ENCODE measurements at places on chromosomes 6 and 20.

DNA sequence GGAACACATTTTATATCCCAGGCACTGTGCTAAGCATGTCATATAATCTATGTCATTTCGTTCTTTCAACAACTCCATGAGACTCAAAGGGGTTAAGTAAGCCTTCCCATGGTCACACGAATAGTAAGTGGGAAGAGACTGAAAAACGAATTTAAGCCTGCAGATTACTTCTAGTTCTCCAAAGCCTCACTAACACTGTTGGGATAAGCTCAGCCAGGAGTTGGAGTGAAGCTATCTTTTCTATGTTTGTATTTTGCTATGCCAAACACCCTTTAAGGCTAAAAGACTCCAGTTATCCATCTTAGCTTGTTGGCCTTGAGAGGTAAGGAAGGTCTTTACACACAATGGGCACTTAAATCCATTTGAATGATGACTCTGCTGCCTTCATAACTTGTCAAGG, 148.1 kb upstream of the UST start:
- peaks cover 22% of the 10 kb centered on the region for H3K4me1 ChIP-seq
- H3K27me3 ChIP-seq: peaks cover 4% of the 10 kb centered on the region
- H3K4me3 ChIP-seq: no peak overlapping the region

GRCh38 chr6:32763421-32763820, at the start of gene HLA-DQB2:
Gene HLA-DQB2, minus strand, starts transcription at chr6:32763532. Its CDS starts 62 bp downstream, at chr6:32763470.
- no peak within 1 kb of the TSS for H3K4me3 ChIP-seq
- no peaks in the 10 kb centered on the region for H3K27me3 ChIP-seq
- no peak within 1 kb of the TSS for H3K27ac ChIP-seq

DNA sequence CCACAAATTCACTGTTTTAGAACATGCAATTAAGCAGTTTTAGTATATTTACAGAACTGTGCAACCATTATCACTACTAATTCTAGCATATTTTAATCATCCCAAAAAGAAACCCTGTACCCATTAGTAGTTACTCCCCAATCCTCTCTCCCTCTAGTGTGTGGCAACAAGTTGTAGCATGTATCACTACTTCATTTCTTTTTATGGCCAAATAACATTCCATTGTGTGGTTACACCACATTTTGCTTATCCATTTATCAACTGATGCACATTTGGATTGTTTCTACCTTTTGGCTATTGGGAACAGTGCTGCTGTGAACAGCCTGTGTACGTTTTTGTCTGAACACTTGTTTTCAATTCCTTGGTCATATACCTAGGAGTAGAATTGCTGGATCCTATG, 31.5 kb upstream of the FKBP1A start:
- no peak for DNase-seq
- H3K27ac ChIP-seq: no peak overlapping the region
- no peak overlapping the region for H3K4me3 ChIP-seq
- peaks cover 32% of the 10 kb centered on the region for H3K4me1 ChIP-seq
- H3K27me3 ChIP-seq: peaks cover 4% of the 10 kb centered on the region

GRCh38 chr6:161951126-161951525, 677.3 kb upstream of the AGPAT4 start:
- H3K4me3 ChIP-seq: no peak overlapping the region
- no peaks in the 10 kb centered on the region for H3K4me1 ChIP-seq
- no peak overlapping the region for H3K27ac ChIP-seq
- H3K27me3 ChIP-seq: peaks cover 2% of the 10 kb centered on the region
- DNase-seq: no peak
- peaks cover 4% of the 10 kb centered on the region for H3K36me3 ChIP-seq

- no peak for DNase-seq
- no peak overlapping the region for H3K27ac ChIP-seq
- H3K4me1 ChIP-seq: peaks cover 3% of the 10 kb centered on the region
- H3K4me3 ChIP-seq: no peak overlapping the region
- H3K36me3 ChIP-seq: no peaks in the 10 kb centered on the region
Measured at GRCh38 chr6:139939189-139939979, 564.9 kb upstream of the CITED2 start.

DNA sequence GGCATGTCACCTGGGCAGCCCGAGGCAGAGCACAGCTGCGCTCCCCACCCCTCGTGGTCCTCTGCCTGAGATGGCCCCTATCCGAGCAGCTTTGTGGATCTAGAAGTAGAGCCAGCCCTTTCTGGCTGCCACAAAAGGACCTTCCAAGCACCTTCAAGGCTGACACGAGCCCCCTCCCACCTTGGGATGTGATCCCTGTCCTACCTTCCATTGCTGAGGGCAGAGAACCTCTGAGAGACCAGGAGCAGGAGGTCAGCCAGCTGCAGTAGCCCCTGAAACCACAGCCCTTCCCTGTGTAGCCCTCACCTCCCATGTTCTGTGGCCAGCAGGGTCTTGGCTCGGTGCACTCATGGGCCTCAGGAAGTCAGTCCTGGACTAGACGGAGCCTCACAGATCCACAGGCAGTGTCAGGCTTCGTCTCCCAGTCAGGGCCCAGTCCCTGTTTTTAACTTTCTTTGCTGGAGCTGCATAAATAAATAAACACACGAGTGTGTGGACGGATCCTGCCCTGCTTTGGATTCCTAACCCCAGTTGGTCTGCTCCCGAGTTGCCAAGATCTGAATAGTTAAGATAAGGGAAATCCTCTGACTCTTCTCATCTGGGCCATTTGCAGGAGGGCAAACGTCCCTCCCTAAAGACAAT, 507.7 kb downstream of the PREX1 start:
- no peak overlapping the region for H3K27ac ChIP-seq
- H3K4me1 ChIP-seq: no peaks in the 10 kb centered on the region
- peaks cover 3% of the 10 kb centered on the region for H3K27me3 ChIP-seq
- H3K36me3 ChIP-seq: no peaks in the 10 kb centered on the region
- no peak for DNase-seq
- no peak overlapping the region for H3K4me3 ChIP-seq
